Tongue (tissue), 3 donors: ENCODE measurements at places on chromosomes 1 and 21. TPM values are rescaled to one million over a fixed set of nuclear protein-coding genes. Genes with fewer than 3 reads are reported as not detected.

The SIK1 gene
- 79.7 TPM for total RNA-seq

The DMBX1 gene
- total RNA-seq, result not detected

The VWA5B1 gene
- total RNA-seq, result 0.31 TPM

The ELAVL4 gene
- 0.41 TPM for total RNA-seq

The OR10J4 gene
- total RNA-seq, result not detected

The HENMT1 gene
- total RNA-seq, result 15.1 TPM

The CEPT1 gene
- 55.7 TPM for total RNA-seq

The OPTC gene
- total RNA-seq, result not detected

The DCST1 gene
- not detected for total RNA-seq

The GRIK1 gene
- total RNA-seq, result 0.31 TPM

The FNDC7 gene
- not detected for total RNA-seq

The CRYAA gene
- total RNA-seq, result not detected
